ENCODE measurements at places on chromosomes 4 and X.

DNA sequence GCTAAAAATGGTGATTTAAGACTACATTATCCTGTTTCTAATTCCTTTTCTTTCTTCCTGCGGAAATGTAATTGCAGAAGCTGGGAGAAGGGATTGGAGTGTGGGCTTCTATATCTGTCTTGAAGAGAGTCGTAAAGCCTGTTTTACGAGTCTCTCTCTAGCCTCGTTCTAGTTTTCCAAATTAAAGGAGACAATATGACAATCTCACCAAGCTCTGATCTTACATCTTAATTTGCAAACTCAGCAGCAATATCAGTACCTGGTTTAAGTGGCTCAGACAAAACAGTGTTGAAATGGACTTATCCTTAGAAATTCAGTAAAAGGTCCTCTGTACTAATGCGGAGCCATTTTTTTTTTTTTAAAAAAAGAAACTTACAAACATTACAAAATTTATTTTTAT lies 349.5 kb upstream of the HAND2 start:
- no peak for DNase-seq
- H3K27me3 ChIP-seq = no peaks in the 10 kb centered on the region
- H3K4me1 ChIP-seq = no peaks in the 10 kb centered on the region

DNA sequence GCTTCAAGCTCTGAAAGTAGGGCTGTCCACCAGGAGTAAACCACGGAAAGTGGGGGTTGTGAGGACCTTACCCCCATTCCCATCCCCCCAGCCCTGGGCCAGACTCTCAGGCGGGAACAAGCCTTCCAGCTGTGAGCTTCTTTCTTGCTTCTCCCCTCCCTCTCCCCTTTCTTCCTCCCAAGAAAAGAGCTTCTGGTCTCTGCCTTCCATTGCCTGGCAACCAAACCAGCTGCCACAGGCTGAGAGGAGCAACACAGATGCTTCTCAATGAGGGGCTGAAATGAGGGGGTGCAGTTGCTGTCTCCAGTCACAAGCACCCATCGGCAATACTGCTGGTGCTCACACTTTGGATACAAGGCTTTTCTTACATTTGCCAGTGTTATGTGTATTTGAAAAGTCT lies 72.5 kb downstream of the SLC16A2 start:
- H3K4me3 ChIP-seq = no peak overlapping the region
- H3K36me3 ChIP-seq = no peaks in the 10 kb centered on the region
- peaks cover 49% of the 10 kb centered on the region for H3K27me3 ChIP-seq

DNA sequence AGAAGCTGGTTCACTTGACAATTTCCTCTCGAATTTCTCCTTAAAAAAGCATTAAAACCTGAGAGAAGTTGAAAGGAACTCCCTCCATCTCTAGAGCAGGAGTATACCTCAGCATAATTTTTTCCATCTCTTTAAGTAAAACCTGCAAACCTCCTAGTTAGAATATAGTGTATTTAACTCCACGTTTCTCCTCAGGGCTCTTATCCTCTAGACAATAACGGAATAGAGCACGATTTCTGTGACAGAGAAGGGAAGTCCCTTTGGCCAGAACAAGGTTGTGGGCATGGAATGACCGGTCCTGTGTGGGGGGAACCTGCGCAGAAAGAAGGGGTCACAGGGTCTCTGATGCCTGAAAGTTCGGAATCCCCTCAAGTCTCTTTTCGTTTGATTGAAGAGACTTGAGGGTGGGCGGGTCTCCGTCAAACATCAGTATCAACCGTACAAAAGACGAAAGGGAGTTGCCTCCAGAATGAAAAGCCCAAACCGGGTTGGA lies 697 bp downstream of the ZNF280C start:
- peak overlapping the region; percentile 89 for H3K27ac ChIP-seq
- H3K27me3 ChIP-seq = peaks cover 17% of the 10 kb centered on the region
- peaks cover 25% of the 10 kb centered on the region for H3K4me1 ChIP-seq

GRCh38 chr4:127622921-127623796 lies 9.6 kb upstream of the INTU start:
- no peaks in the 10 kb centered on the region for H3K36me3 ChIP-seq
- peak overlapping the region; percentile 62 for H3K4me3 ChIP-seq
- DNase-seq = peak; percentile 29
- H3K4me1 ChIP-seq = peaks cover 6% of the 10 kb centered on the region
- H3K27ac ChIP-seq = no peak overlapping the region

- peak; percentile 51 for DNase-seq
- H3K4me3 ChIP-seq = peak overlapping the region; percentile 87
- peak overlapping the region; percentile 94 for H3K27ac ChIP-seq
- H3K36me3 ChIP-seq = peaks cover 31% of the 10 kb centered on the region
- peaks cover 27% of the 10 kb centered on the region for H3K27me3 ChIP-seq
Observed at GRCh38 chrX:150694738-150695410, 1.7 kb downstream of the MTMR1 start.

DNA sequence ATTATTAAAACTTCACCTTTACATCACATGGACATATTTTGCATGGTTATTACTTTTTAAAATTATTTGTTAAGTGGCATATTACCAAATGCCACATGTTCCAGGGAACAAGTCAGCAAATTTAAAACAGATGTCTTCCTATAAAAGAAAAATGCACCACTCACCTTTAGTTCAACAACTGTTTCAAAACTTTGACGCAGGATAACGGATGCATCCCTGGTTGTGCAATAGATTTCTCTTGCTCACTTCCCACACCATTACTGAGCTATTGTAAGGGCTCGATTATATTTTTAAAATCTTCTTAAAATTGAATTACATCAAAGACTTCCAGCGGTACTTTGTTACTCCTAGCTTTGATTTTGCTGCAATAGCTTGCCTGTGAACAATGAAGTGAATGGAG lies 93.0 kb upstream of the ARHGAP24 start:
- no peaks in the 10 kb centered on the region for H3K36me3 ChIP-seq
- H3K27ac ChIP-seq = no peak overlapping the region
- H3K4me3 ChIP-seq = no peak overlapping the region
- DNase-seq = no peak

- peak overlapping the region; percentile 97 for H3K4me3 ChIP-seq
- no peaks in the 10 kb centered on the region for H3K27me3 ChIP-seq
- peak; percentile 67 for DNase-seq
- H3K36me3 ChIP-seq = peaks cover 55% of the 10 kb centered on the region
- peak overlapping the region; percentile 94 for H3K27ac ChIP-seq
- H3K4me1 ChIP-seq = peaks cover 61% of the 10 kb centered on the region
Observed at GRCh38 chr4:184648313-184649025, 778 bp downstream of the CASP3 start.

GRCh38 chr4:89681219-89681618 lies 155.7 kb downstream of the SNCA start:
- no peak overlapping the region for H3K27ac ChIP-seq
- H3K4me3 ChIP-seq = no peak overlapping the region
- H3K4me1 ChIP-seq = peaks cover 5% of the 10 kb centered on the region
- DNase-seq = no peak

DNA sequence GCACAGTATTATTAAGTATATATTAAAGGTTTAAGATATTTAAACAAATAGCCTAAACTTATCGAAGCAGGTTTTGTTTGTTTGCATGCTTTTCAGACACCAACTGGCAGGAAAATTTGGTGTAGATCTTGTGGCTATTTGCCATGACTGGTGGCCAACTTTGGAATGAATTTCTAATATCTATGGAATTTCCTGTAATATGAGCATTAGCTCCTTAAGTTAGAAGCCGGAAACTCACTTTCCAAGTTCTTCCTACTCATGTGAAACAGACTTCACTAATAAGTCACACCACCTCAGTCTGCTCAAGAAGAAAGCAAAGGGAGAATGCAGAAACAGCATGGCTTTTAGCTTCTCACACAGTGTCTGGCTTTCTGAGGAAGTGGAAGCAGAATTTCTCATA lies 563.9 kb downstream of the GRXCR1 start:
- no peak overlapping the region for H3K27ac ChIP-seq
- DNase-seq = no peak
- no peaks in the 10 kb centered on the region for H3K27me3 ChIP-seq
- no peaks in the 10 kb centered on the region for H3K36me3 ChIP-seq
- H3K4me3 ChIP-seq = no peak overlapping the region

- DNase-seq = no peak
- H3K4me3 ChIP-seq = no peak overlapping the region
- H3K27ac ChIP-seq = no peak overlapping the region
- H3K36me3 ChIP-seq = no peaks in the 10 kb centered on the region
- H3K4me1 ChIP-seq = no peaks in the 10 kb centered on the region
- H3K27me3 ChIP-seq = no peaks in the 10 kb centered on the region
Observed at GRCh38 chrX:5490786-5491563, 737.7 kb downstream of the NLGN4X start.

DNA sequence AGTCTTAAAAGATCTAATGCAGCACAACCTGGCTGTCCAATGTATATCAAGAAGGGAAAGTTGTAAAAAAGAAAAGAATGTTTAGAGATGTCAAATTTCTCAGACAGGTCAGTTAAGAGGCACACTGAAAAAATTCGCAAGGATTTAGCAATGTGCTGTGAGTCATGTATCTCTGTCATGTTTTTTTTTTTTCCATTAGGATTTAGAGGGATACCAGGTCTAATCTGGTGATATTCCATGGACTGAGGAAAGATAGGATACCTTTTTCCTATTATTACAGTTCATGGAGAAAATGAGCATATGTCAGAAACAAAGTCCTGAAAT lies 815.4 kb upstream of the PCDH10 start:
- H3K4me3 ChIP-seq = no peak overlapping the region
- H3K4me1 ChIP-seq = no peaks in the 10 kb centered on the region
- no peaks in the 10 kb centered on the region for H3K27me3 ChIP-seq

DNA sequence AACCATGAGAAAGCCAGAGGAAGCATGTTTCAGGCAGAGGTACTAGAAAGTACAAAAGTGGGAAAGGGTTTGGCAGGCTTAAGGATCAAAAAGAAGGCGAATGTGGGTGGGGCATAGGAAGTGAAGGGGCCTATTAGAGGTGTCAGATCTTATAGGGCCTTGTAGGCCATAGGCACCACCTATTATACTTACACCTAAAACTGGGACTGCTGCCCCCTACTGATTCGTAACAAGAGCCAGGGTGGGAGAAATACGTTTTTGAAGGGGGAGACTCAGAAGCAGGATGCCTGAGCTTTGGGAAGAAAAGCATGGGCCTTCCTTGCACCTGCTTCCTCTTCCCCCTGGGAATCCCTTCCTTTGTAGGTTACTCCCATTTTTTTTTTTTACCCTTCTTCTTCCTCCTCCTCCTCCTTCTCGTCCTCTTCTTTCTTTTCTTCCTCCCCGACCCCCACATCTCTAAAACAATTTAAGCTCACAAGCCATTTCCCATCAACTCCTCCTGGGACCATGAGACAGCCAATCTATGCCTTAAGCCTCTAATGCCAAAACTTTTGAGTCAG lies 40.7 kb upstream of the GPC3 start:
- H3K27ac ChIP-seq = no peak overlapping the region
- H3K4me3 ChIP-seq = no peak overlapping the region
- peaks cover 7% of the 10 kb centered on the region for H3K4me1 ChIP-seq
- DNase-seq = no peak

- peaks cover 28% of the 10 kb centered on the region for H3K4me1 ChIP-seq
- H3K27me3 ChIP-seq = peaks cover 4% of the 10 kb centered on the region
- peaks cover 25% of the 10 kb centered on the region for H3K36me3 ChIP-seq
- DNase-seq = no peak
Observed at GRCh38 chrX:16785247-16786138, 773 bp upstream of the TXLNG start.

GRCh38 chrX:1719270-1719669 lies 104.4 kb downstream of the ASMT start:
- peaks cover 3% of the 10 kb centered on the region for H3K36me3 ChIP-seq
- H3K4me3 ChIP-seq = no peak overlapping the region
- no peaks in the 10 kb centered on the region for H3K4me1 ChIP-seq
- no peak for DNase-seq
- no peak overlapping the region for H3K27ac ChIP-seq

DNA sequence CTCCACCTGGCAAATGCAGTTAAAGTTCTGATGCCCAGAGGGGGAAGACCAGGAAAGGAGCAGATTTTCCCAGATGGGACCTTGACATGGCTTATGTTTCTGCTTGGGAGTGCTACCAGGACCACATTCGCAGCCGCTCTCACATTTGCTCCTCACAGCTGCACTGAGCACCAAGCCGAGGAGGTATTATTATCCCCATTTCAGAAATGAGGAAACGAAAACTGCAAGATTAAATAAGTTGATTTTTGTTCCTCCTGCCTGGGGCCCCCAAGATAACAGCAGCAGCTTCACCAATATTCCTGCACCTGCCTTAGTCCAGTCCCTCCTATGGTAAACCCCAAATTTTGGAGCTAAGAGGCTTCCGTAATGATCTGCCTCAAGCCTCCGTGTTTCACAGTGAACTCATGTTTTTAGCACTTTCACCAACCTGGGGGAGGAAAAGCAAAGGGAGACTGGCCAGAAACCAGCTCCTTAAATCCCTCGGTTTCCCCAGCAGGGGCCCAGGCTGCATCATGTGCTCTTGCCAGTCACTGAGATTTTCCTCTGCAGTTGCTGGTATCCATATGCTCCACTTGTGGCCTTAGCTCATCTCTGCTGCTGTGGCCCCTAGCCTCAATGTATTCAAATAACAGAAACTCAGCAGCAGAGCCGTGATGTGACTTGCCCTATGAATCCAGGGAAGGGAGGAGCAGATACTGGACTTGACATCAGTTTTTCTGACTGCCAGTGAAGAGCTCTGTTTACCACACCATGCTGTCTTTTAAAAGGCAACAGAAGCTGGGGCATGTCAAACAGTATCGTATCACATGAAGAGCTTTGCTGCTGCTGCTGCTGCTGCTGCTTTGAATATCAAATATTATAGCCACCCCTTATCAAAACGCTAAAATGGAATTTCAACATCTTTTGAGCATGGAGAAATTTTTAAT lies 95.5 kb upstream of the KLHL13 start:
- H3K4me1 ChIP-seq = no peaks in the 10 kb centered on the region
- no peak overlapping the region for H3K27ac ChIP-seq
- DNase-seq = no peak
- H3K4me3 ChIP-seq = no peak overlapping the region
- no peaks in the 10 kb centered on the region for H3K36me3 ChIP-seq

GRCh38 chr4:79743014-79743413 lies 330.0 kb downstream of the ANTXR2 start:
- peaks cover 3% of the 10 kb centered on the region for H3K27me3 ChIP-seq
- H3K27ac ChIP-seq = no peak overlapping the region
- no peak overlapping the region for H3K4me3 ChIP-seq
- no peak for DNase-seq

DNA sequence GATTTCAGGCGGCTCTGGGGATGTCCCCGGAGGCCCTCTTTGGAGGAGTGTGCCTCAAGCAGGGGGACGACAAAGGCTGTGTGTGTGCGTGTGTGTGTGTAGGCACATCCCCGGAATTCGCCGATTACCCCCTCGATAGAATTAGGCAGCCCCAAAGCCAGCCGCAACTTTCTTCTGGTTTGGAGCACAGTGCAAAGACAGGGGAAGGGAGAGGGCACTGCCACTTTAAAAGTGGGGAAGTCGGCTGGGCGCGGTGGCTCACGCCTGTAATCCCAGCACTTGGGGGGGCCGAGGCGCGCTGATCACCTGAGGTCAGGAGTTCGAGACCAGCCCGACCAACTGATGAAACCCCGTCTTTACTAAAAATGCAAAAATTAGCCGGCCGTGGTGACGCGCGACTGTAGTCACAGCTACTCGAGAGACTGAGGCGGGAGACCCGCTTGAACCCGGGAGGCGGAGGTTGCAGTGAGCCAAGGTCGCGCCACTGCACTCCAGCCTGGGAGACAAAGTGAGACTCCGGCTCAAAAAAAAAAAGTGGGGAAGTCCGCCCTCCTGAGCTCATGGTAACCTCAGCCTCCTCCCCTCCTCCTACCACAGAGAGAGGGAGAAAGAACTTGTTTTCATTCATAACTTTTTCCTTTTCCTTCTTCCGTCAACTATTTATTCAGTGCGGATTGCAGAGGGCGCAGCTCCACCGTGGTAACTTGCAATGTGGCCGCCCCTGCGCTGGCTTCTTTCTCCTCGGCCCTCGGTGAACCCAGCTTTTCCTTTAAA lies 2.4 kb downstream of the SPRY1 start:
- H3K4me3 ChIP-seq = peak overlapping the region; percentile 91
- DNase-seq = peak; percentile 77
- peaks cover 26% of the 10 kb centered on the region for H3K27me3 ChIP-seq

Measured in activated T-cell treated with anti-CD3 and anti-CD28 coated beads, Interleukin-2, amount 50 U/mL, for 24 hours (primary cell).